Activated CD4-positive, alpha-beta T cell treated with anti-CD3 and anti-CD28 coated beads, Interleukin-2, Interleukin-6, amounts not matched to agents 100 ng/mL and 50 ng/mL, durations not matched to agents 16 hours and 8 hours (primary cell): ENCODE measurements at places on chromosomes 11 and 22.

DNA sequence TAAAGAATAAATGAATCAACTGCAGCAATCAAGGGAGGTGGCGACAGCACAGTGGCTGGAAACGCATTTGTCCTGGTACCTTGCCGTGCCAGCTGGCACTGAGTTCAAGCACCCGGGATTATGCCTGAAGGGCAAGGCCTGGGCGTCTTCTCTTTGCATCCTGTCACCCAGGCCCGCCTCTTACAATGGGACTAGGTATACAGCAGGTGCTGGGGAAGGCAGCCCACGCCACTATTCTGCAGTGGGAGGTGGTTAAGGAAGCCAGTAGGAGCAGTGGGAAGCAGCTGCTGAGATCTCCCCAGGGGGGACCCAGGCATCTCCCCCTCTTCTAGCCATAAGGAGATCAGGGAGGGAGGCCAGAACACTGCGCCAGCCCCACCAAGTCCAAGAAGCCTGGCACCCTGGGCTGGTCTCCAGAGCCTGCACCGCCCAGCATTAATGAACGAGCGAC, 15.3 kb upstream of the BAIAP2L2 start:
- no peak for DNase-seq

- DNase-seq: no peak
Observed at GRCh38 chr11:116119158-116119557, 614.9 kb upstream of the CADM1 start.

- DNase-seq: peak; percentile 33
Observed at GRCh38 chr22:48112687-48113521, 1350.5 kb downstream of the TBC1D22A start.

GRCh38 chr11:75475767-75476650, 43.0 kb upstream of the KLHL35 start:
- DNase-seq: peak; percentile 71

DNA sequence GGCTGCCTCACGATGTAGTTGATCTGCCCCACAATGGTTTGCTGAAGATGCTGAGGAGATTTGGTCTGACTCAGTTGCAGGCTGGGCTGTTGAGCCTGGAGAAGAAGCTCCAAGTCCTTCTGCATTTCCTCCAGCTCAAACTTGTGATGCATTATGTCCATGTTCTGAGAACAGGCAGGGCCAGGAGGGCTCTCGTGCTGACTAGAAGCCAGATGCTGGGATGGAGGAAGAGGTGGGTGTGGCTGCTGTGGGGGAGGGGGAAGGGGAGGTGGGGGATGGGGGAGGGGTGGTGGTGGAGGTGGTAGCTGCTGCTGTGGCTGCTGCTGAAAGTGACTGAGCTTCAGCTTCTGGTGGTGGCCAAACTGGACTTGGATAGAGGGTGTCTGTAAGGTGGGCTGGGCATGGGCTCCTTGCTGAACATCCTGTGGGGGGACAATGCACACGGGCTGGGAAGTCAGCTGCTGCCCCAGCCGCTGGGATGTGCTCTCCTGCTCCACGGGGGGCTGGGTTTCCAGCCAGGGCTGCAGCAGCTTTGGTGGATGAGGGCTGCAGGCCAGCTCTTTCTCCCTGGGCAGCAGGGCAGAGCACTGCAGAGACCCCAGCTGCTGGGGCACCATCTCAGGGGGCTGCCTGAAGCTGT, 42.1 kb downstream of the TRIM66 start:
- no peak for DNase-seq

GRCh38 chr11:84558085-84558905, 1068.8 kb downstream of the DLG2 start:
- DNase-seq: peak; percentile 37

DNA sequence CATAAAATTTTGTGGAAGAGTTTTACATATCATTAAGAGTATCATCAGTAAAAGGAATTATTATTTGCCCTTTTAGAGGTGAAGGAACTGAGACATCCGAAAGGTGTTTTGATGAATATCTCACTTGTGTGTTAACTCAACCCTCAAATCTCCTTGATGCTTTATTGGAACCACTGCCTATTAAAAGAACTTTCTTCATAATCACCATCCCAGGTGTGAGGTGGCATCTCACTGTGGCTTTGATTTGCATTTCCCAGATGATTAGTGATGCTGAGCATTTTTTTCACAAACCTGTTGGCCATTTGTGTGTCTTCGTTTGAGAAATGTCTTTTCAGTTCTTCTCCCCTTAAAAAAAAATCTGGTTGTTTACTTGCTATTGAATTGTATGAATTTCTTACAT, 134.0 kb upstream of the SYN3 start:
- DNase-seq: no peak

DNA sequence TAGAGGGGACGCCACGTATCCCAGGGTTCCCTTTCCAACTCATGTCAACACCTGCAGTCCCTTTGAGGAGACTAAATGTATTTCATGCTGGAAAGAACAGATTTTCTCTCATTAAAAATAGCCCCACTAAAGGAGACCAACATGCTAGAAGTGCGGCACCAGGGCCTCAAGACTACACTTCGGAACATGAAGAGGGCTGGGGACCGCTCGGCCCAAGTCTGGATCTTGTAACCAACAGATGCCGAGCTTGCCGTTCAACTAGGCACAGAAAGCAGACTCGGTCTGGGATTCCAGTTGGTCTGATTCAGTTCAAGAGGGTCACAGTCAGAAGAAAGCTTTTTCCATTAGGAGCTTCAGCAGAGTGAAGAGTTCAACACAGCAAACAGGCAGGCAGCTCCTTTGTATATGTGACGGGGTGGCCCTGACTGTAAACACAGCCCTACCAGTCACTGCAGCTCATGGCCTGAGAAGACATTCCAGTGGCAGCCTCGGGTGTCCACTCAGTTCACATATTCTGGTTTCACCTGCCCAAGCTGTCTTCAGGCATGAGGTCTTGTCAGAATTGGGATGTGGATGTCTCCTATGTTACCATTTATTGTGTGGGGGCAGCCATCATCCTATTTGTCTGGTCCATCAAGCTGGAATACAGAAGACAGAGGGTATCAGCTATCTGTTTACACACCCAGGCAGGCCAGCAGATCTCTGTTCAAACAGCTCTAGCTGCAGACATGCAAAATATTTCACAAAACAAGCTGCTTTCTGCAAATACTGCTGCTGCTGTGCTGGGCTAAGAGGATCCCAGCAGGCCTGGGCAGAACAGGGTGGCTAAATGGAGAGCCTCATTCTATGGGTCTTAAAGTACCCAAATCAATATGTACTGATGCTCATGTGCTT, 8.8 kb downstream of the RIC8A start:
- no peak for DNase-seq

DNA sequence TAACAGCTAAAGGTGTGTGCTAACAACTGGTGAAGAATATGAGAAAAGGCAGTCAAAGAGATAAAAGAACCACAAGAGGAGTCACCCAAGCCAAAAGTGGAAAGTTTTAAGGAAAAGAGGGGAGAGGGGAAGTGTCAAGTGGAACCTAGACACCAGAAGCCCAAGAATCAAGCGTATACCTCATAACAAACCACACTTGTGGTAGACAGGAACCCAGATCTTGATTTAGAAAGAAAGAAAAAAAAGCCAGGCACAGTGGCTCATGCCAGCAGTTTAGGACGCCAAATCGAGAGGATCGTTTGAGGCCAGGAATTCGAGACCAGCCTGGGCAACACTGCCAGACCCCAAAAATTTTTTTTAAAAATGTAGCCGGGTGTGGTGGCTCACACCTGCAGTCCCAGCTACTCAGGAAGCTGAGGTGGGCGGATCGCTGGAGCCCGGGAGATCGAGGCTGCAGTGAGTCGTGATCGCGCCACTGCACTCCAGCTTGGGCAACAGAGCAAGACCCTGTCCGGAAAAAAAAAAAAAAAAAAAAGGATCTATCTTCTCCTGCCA, 877 bp downstream of the SLC25A17 start:
- peak; percentile 41 for DNase-seq
